ENCODE measurements at places on chromosomes 5 and 9. TPM values are rescaled to one million over a fixed set of nuclear protein-coding genes. Genes with fewer than 3 reads are reported as not detected.

- no peaks in the 10 kb centered on the region for H3K4me1 ChIP-seq
- H3K27ac ChIP-seq: no peak overlapping the region
- no peaks in the 10 kb centered on the region for H3K27me3 ChIP-seq
- no peak for DNase-seq
- H3K4me3 ChIP-seq: no peak overlapping the region
These were observed 240.0 kb downstream of the SMARCA2 start for GRCh38 chr9:2255128-2255527.

DNA sequence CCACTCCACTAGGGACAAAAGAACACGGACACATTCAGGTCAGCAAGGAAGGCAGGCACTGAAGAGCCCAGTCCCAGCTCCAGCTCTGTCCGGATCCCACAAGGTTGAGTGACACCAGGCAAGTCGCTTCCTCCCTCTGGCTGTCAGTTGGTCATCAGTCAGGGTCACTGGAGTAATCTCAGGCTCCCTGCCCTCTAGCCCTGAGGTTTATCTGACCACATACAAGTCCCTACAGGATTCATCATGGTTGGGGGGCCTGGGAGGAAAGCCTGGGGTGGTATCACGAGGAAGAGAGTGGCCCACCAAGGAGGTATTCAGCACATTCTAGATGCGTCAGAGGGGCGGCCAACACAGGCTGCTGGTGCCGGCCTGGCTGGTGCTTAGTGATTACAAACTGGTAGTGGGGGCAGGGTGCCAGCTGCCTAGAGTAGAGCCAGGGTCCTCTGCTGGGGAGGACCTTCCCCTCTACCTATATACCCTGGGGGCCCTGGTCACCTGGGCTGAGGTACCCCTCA, 81.5 kb downstream of the SHB start:
- no peak for DNase-seq
- peaks cover 38% of the 10 kb centered on the region for H3K4me1 ChIP-seq

DNA sequence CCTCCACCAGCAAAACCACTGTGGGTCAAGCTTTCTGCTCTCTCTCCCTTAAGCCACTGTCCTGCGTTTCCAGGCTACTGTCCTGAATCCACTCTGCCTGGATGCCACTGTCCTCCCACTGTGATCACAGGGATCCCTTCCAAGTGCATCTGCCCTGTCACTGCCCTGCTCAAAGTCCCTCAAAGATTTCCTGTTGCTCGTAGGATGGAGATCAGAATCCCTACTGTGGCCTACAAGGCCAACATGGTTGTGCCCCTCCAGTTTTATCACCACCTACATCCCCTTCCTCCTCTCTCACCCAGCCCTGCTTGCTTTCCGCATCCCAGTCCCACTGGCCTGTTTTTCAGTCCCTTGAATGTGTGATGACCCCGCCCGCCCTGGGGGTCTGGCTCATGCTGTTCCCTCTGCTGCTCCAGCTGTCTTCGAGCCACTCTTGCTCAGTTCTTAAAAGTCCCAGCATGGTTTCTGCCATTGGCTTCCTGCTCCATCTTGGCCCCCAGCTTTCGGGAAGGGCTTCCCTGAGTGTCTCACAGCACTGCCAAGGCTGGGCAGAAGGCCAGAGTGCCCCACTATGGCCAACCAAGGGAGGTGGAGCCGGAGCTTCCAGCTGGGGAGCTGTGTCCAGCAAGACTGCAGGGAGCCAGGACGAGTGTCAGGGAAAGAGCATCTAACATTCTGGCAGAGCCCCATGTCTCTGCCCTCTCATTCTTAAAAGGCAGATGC, 12.9 kb upstream of the FRRS1L start:
- H3K27me3 ChIP-seq: no peaks in the 10 kb centered on the region
- no peak for DNase-seq
- H3K27ac ChIP-seq: no peak overlapping the region
- no peak overlapping the region for H3K4me3 ChIP-seq
- H3K4me1 ChIP-seq: no peaks in the 10 kb centered on the region

DNA sequence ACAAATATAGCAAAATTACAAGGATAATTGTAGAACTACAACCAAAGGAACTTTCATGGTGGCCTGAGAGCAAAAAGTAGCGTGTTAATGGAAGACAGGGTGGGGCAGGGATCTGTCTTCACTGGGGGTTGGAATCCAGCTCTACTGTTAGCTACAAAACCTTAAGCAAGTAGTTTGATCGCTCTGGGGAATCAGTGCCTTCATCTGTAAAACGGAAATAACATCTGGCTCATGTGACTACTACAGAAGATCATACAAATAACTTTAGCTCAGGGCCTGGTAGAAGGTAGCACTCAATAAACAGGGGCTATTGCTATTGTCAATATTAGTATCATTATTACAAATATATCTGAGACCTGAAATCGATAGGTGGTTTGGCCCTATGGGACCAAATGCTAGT, 40.4 kb downstream of the ZNF608 start:
- no peak overlapping the region for H3K27ac ChIP-seq
- H3K36me3 ChIP-seq: no peaks in the 10 kb centered on the region
- no peaks in the 10 kb centered on the region for H3K4me1 ChIP-seq

The LECT2 gene
- polyA plus RNA-seq: not detected

The PRSS3 gene
- polyA plus RNA-seq: not detected

DNA sequence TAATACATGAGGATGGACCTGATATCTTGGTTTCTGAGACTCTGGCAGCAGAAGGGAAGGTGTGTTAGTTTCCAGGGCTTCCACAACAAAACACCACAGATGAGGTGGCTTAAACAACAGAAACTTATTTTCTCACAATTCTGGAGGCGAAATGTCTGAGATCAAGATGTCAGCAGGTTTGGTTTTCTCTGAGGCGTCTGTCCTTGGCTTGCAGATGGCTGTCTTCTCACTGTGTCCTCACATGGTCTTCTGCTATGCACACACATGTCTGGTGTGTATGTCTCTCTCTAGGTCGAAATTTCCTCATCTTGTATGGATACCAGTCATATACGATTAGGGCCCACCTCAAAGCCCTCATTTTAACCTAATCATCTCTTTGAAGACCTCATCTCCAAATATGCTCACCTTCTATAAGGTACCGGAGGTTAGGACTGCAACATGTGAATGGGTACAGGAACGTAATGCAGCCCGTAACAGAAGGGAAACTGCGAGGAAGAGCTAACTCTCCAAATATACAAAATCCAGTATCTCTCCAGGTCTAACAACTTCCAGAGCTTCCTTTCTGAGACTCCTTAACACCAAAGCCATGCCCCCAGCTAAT, 139.8 kb upstream of the SMARCA2 start:
- no peaks in the 10 kb centered on the region for H3K36me3 ChIP-seq
- no peaks in the 10 kb centered on the region for H3K27me3 ChIP-seq
- no peak for DNase-seq
- H3K27ac ChIP-seq: no peak overlapping the region
- H3K4me1 ChIP-seq: no peaks in the 10 kb centered on the region

The KIF24 gene
- polyA plus RNA-seq: 3.6 TPM

DNA sequence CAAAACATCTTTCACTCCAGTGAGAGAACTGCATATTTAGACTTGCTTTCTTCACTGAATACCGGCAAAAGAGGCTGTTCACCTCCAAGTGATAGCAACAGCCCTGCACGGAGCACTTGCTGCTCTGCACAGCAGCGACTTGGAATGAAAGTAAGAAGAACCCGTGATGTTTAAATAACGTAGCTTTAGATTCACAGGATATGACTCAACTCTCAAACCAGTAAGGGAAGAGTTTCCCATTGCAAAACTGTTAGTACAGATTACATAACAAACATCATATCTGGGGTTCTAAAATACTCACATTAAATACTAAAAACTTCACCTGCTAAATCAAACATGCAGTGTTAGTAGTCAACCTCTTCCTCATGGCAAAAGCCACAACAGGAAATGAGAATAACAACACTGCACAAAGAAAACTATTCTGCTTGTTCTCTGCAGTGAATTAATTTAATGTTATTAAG, 203.4 kb downstream of the MCTP1 start:
- no peaks in the 10 kb centered on the region for H3K27me3 ChIP-seq
- H3K36me3 ChIP-seq: no peaks in the 10 kb centered on the region
- DNase-seq: no peak
- no peak overlapping the region for H3K4me3 ChIP-seq
- no peak overlapping the region for H3K27ac ChIP-seq
- H3K4me1 ChIP-seq: no peaks in the 10 kb centered on the region

- H3K36me3 ChIP-seq: no peaks in the 10 kb centered on the region
- H3K27ac ChIP-seq: no peak overlapping the region
- H3K4me3 ChIP-seq: no peak overlapping the region
- H3K4me1 ChIP-seq: no peaks in the 10 kb centered on the region
- peaks cover 29% of the 10 kb centered on the region for H3K27me3 ChIP-seq
These were observed 115.1 kb upstream of the DAP start for GRCh38 chr5:10876006-10876744.

DNA sequence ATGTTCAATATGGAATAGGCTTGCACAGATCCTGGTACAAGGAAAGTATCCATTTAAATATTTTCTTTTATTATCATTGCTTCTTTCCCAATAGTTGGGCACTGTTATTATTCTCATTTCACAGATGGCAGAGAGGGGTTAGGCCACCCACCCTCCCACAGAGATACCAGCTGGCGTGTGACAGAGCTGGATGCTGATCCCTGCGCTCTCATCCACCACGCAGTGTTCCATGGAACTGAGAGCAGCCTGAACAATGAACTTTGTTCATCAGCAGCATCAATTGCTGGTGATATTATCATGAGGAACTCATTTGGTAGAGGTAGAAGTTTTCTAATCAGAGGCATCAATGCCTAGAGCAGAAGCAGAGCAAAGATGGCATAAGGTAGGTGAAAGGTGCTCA, 227.9 kb downstream of the ESM1 start:
- H3K4me3 ChIP-seq: no peak overlapping the region
- H3K4me1 ChIP-seq: no peaks in the 10 kb centered on the region
- H3K27ac ChIP-seq: no peak overlapping the region
- DNase-seq: no peak
- H3K27me3 ChIP-seq: no peaks in the 10 kb centered on the region

- H3K27ac ChIP-seq: no peak overlapping the region
- H3K4me3 ChIP-seq: no peak overlapping the region
- H3K36me3 ChIP-seq: no peaks in the 10 kb centered on the region
These were observed 106.9 kb downstream of the GABRG2 start for GRCh38 chr5:162174358-162174974.

The MAP1B gene
- 12.5 TPM for polyA plus RNA-seq

DNA sequence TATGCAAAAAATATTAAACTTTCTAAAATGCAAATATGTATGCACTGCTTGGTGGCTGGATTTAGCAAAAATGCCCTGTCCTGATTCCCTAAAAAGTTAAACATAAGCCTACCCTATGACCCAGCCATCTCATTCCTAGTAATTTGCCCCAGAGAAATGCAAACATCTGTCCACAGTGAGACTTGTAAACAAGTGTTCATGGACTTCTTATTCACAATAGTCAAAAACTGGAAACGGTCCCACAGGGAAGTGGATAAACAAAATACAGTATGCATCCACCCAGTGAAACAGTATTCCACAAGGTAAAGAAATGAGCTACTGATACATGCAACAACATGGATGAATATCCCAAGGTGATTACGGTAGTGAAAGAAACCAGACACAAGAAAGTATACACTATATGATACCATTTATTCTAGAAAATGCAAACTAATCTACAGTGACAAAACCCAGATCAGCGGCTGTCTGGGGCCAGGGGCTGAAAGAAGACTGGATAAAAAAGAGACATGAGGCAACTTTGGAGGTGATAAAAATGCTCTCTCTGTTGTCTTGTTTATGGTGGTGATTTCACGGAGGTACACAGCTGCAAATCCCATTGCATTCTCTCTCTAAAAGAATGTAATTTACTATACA, 277.3 kb downstream of the GLIS3 start:
- H3K27me3 ChIP-seq: no peaks in the 10 kb centered on the region
- no peak overlapping the region for H3K4me3 ChIP-seq
- DNase-seq: no peak
- no peaks in the 10 kb centered on the region for H3K4me1 ChIP-seq

DNA sequence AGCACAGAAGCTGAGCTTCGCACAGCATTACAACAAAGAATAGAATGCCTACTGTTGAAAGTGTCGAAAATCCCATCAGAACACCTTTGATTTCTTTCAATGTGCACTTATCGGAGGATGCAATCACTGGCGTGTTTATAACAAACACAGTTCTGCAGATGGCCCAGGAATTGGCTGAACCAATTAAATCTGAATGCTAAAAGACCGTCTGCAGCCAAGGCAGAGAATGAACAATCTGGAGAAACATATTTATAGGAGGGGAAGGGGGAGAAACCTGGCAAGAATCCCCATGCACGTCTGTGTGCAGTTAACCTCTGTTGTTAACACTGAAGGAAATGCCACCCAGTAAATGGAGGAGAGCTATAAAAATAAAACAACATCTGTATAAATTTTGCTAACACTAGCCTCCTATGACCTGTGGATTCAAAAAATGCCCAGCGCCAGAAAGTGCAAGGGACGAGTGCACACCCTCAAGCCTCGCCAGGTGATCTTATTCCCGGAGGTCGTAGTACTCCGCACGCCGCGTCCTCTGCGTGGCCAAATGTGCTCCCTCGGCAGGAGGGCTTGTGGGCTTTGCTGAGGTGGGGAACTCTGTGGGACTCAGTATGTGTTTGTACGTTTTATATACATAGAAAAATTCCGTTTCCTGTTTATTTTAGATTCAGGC, 56.8 kb downstream of the PTCH1 start:
- no peaks in the 10 kb centered on the region for H3K27me3 ChIP-seq
- peaks cover 59% of the 10 kb centered on the region for H3K36me3 ChIP-seq
- DNase-seq: no peak
- H3K27ac ChIP-seq: no peak overlapping the region
- no peak overlapping the region for H3K4me3 ChIP-seq

The SLC6A3 gene
- not detected for polyA plus RNA-seq

The TMEM252 gene
- not detected for polyA plus RNA-seq

GRCh38 chr5:136190904-136191303, 2.1 kb downstream of the SMIM32 start:
- no peak overlapping the region for H3K4me3 ChIP-seq
- no peak overlapping the region for H3K27ac ChIP-seq
- no peak for DNase-seq
- H3K4me1 ChIP-seq: peaks cover 20% of the 10 kb centered on the region
- H3K27me3 ChIP-seq: no peaks in the 10 kb centered on the region
- H3K36me3 ChIP-seq: no peaks in the 10 kb centered on the region

The PPP3R2 gene
- polyA plus RNA-seq: not detected

The GLRA1 gene
- polyA plus RNA-seq: not detected

GRCh38 chr5:126875303-126875785, 98.4 kb downstream of the LMNB1 start:
- peak overlapping the region; percentile 21 for H3K27ac ChIP-seq
- H3K36me3 ChIP-seq: peaks cover 41% of the 10 kb centered on the region
- DNase-seq: peak; percentile 36
- no peaks in the 10 kb centered on the region for H3K27me3 ChIP-seq
- H3K4me3 ChIP-seq: no peak overlapping the region

The CER1 gene
- not detected for polyA plus RNA-seq

GRCh38 chr5:62729675-62730074, 151.1 kb downstream of the LRRC70 start:
- H3K36me3 ChIP-seq: no peaks in the 10 kb centered on the region
- H3K27ac ChIP-seq: no peak overlapping the region
- no peak overlapping the region for H3K4me3 ChIP-seq

The EQTN gene
- polyA plus RNA-seq: 0.15 TPM

- H3K36me3 ChIP-seq: no peaks in the 10 kb centered on the region
- peak overlapping the region; percentile 85 for H3K27ac ChIP-seq
- H3K4me3 ChIP-seq: no peak overlapping the region
- no peaks in the 10 kb centered on the region for H3K27me3 ChIP-seq
- no peak for DNase-seq
These were observed 73.8 kb upstream of the IL17B start for GRCh38 chr5:149452665-149453617.

The SLC4A9 gene
- not detected for polyA plus RNA-seq

- DNase-seq: no peak
- H3K27me3 ChIP-seq: peaks cover 36% of the 10 kb centered on the region
- no peak overlapping the region for H3K4me3 ChIP-seq
- H3K36me3 ChIP-seq: peaks cover 14% of the 10 kb centered on the region
- peaks cover 61% of the 10 kb centered on the region for H3K4me1 ChIP-seq
These were observed 837 bp upstream of the AHRR start for GRCh38 chr5:320524-321229.

The NUTM2F gene
- polyA plus RNA-seq: not detected

The TUSC1 gene
- polyA plus RNA-seq: not detected

All from K562 (cell line).